Anterior cingulate cortex (tissue), 58 donors: ENCODE measurements at places on chromosomes 11 and 22.

DNA sequence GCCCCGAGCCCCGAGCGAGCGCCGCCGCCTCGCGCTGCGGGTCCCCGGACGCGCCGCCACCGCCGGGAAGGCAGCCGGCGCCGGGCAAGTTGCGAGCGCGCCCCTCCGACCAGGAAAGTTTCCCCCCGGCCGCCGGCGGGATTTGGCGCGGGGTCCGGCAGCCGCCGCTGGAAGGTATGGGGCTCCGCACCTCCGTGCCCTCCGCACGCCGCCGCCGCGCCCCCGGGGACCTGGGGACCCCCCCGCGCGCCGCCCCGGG, 281 bp downstream of the TSPAN18 start:
- no peak for DNase-seq

- DNase-seq: no peak
Measured at GRCh38 chr11:74572349-74572748, 20.0 kb upstream of the POLD3 start.

- no peak for DNase-seq
Measured at GRCh38 chr11:19337779-19338178, 97.0 kb upstream of the E2F8 start.

GRCh38 chr11:75492181-75492820, 33.4 kb downstream of the GDPD5 start:
- DNase-seq: no peak

- no peak for DNase-seq
Measured at GRCh38 chr11:92236856-92237255, 12.2 kb downstream of the FAT3 start.

DNA sequence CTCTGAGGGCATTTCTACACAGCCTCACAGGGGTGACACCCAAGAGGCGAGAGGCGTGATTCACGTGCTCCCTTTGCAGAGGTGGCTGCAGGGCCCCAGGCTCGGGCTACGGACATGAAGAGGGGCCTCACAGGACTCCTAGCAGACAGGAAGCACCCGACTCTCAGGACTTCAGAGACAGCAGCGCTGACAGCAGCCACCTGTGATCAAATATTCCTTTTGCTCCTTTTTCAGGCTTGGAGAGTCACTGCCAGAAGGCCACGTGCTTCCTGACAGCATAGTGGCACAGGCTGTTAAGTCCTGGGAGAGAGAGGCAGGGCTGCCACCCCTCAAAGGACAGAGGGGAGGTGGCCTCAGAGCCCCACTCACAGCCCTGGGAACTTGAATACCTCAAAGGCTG, 348.9 kb downstream of the CADM1 start:
- no peak for DNase-seq

GRCh38 chr11:113350336-113351067, 36.1 kb downstream of the TTC12 start:
- no peak for DNase-seq

- no peak for DNase-seq
Measured at GRCh38 chr11:1162138-1162475, 4.4 kb downstream of the MUC5AC start.

- DNase-seq: no peak
Measured at GRCh38 chr11:109696191-109696897, 274.4 kb downstream of the C11orf87 start.

DNA sequence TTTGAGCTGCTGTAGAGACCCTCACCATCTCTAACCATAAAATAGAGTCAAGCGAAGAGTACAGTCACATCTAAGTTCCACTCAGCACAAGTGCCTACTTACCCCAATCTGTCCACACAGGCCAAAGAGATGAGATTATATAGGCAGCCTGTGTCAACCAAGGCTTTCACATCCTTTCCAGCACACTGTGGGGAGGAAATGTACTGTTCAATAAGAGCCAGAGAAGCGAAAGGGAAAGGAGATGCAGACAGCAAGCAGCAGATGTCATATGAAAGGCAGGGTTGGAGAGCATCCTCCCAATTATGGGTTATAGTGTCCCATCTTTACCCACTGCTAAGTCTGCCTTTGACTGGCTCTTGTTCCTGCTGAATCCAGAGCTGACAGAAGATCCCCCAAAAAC, 16.4 kb downstream of the NRIP3 start:
- no peak for DNase-seq

DNA sequence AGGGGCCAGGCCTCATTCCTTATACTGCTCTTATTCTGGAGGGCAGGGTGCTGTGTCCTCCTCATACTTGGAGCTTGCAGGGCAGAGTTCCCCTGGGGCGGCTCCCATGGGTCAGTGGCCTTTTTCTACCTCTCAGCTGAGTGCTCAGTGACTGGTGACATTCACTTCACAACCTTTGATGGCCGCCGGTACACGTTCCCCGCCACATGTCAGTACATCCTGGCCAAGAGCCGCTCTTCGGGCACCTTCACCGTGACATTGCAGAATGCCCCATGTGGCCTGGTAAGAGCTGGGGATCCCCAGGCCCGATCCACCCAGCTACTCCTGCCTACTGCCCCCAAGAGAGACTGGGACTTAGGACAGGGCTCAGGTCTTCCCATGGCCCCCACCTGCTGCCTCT, 14.5 kb downstream of the OTOG start:
- DNase-seq: no peak

- no peak for DNase-seq
Measured at GRCh38 chr11:67631853-67632174, 2.1 kb upstream of the NUDT8 start.

DNA sequence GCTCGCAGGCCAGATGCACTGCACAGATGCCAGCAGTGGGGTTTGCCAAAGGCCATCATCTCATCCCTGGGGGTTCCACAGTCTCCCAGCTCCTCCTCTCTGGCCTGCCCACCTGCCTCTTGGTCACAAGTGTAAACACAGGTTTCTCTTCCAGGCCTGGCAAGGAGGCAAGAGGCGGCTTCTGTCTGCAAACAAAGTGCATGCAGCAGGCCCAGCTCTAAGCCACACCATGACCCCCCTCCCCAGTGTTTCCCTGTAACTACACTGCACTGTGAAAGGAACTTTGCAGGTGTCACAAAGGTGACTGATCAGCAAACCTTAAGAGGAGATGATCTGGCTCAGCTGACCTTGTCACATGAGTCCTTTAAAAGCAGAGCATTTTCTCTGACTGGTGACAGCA, 26.2 kb upstream of the SHISAL1 start:
- no peak for DNase-seq

GRCh38 chr11:85316967-85317366, 310.2 kb downstream of the DLG2 start:
- DNase-seq: no peak

DNA sequence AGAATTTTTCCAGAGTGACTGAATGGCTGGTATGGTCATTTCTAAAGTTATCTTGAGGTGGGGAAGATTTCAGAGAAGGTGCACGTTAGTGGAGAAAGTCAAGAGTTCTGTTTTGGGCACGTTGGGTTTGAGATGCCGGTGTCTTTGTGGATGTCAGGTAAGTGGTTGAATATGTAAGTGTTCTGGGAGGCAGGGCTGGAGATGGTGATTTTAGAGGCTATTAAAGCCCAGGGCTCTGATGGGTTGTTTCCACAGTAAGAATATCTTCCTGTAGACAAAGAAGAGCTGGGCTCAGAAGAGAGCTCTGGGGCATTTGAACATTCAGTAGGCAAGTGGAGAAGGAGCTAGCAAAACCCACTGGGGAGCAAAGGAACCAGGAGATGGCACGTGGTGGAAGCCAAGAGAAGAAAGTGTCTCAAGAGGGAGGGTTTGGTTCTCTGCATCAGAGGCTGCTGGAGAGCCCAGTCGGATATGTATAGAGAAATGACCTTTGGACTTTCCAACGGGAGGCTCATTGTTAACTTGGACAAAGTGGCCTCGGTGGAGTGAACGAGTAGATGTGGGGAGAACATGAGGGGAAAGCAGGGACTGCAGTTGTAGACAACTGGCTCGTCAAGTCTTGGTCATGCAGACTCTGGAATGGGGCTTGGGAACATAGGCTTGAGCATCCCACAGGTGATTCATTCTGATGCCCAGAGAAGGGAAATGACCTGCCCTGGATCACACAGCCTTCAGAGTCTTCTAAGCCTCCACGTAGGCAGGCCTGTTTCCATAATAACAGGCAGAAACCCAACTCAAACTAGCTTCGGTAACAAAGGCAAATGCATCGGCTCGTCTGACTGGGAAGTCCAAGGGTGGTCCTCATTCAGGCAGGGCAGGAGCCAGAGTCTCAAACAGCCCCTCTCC, 98.4 kb upstream of the PARVA start:
- DNase-seq: no peak

GRCh38 chr11:69327741-69328191, 33.8 kb downstream of the MYEOV start:
- no peak for DNase-seq
